ENCODE measurements at places on chromosomes 7 and 10. TPM values are rescaled to one million over a fixed set of nuclear protein-coding genes. Genes with fewer than 3 reads are reported as not detected.
A peak's percentile ranks its signal among the peaks of the same experiment; 100 is the strongest.

The HYAL4 gene
- polyA plus RNA-seq, result not detected

The UCN3 gene
- polyA plus RNA-seq, result not detected

The FAM149B1 gene
- 24.7 TPM for polyA plus RNA-seq

The NUTM2A gene
- polyA plus RNA-seq, result 3.5 TPM

DNA sequence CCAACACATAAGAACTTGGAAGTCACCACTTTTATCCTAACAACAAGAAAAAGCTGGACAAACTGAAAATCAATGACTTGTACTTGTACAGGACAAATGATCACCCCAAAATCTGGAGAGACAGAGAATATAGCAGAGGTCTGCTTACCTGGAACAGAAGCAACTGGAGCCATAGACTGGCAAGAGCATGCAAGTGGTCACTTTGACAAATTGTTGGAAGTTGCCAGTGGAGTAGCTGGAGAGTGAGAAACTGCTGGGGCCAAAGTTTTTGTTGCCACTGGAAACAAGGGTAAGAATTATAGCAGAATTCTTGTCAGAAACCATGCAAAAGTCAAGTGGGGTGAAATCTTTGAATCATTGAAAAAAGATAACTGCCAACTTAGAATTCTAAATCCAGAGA, 35.2 kb downstream of the NPY start:
- DNase-seq, result no peak

- DNase-seq, result peak; percentile 67
Observed at GRCh38 chr7:87220026-87220733, 648 bp upstream of the TMEM243 start.

GRCh38 chr10:128095027-128095752, 31.0 kb downstream of the MKI67 start:
- no peak for DNase-seq

GRCh38 chr7:69624435-69625230, 26.4 kb downstream of the AUTS2 start:
- no peak for DNase-seq

- no peak for DNase-seq
Observed at GRCh38 chr7:102255501-102255900, 31.2 kb upstream of the SH2B2 start.

- DNase-seq, result no peak
Observed at GRCh38 chr10:132397671-132398565, 918 bp downstream of the PWWP2B start.

GRCh38 chr10:85671530-85671929, 695.1 kb downstream of the GRID1 start:
- DNase-seq, result no peak
